ENCODE measurements at places on chromosomes 4 and X.

GRCh38 chr4:79047316-79047715 lies 108.1 kb upstream of the PAQR3 start:
- no peaks in the 10 kb centered on the region for H3K27me3 ChIP-seq
- no peak overlapping the region for H3K4me3 ChIP-seq
- H3K27ac ChIP-seq, result no peak overlapping the region
- no peaks in the 10 kb centered on the region for H3K4me1 ChIP-seq

- no peak overlapping the region for H3K27ac ChIP-seq
- no peaks in the 10 kb centered on the region for H3K27me3 ChIP-seq
- no peak overlapping the region for H3K4me3 ChIP-seq
- no peaks in the 10 kb centered on the region for H3K4me1 ChIP-seq
- H3K36me3 ChIP-seq, result no peaks in the 10 kb centered on the region
These were observed 42.1 kb upstream of the MAGEB10 start for GRCh38 chrX:27765718-27766117.

- no peaks in the 10 kb centered on the region for H3K27me3 ChIP-seq
- DNase-seq, result no peak
- H3K4me3 ChIP-seq, result no peak overlapping the region
- no peak overlapping the region for H3K27ac ChIP-seq
- H3K4me1 ChIP-seq, result no peaks in the 10 kb centered on the region
These were observed 178.5 kb downstream of the PAPSS1 start for GRCh38 chr4:107541511-107541910.

DNA sequence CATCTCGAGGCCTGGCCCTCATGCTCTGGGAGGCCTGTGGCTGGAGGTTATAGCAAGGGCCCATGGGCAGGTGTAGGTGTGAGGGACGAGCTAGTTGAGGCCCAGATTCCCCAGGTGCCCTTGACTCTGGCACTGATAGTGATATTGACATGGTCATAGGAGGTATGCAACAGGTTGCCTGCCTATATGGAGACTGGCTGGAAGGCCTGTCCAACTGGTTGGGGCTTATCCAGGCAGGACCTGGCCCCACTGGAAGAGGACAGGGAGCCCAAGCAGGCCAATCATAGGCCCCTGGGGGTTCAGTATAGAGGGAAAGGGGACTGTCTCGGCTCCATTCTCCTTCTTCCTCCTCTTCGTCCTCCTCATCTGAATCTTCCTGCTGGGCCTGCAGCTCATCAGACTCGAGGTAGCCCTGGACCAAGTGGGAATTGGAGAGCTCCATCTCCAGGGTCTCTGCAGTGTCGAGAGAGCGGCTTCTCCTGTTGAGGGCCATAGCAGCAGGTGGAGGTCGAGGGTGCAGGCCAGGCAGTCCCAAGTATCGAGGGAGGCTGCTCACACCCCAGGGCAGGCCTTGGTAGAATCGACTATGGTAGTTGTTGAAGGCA lies 15.3 kb downstream of the AMER1 start:
- H3K27me3 ChIP-seq, result no peaks in the 10 kb centered on the region
- no peak for DNase-seq
- H3K4me1 ChIP-seq, result peaks cover 14% of the 10 kb centered on the region
- H3K27ac ChIP-seq, result no peak overlapping the region

DNA sequence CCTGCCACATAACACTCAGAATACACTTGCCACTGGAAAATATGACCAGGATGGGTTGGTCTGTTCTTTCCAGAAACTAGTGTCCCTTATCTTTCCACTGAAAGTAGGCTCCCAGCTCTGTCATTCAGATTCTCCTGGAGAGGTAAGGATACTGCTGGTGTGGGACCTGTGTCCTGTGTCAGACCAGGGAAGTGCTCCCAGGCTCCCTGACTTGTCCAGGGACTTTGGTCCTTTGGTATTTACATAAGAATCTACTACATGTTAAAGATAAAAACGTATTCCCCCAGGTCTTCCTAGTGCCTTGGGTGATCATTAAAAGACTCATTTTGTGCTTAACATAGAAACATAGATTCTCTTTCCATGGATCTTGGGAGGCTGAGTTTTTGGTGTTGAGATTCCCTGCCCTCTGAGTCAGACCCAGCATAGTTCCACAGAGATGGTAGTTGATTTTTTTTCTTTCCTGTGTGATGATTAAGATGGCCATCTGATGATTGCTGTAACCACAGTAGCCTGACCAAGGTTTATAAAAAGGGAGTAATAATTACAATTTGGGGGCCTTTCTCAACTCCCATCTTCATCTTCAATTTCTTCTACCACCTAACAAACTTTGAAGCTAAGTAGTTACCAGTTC lies 159.8 kb upstream of the JADE1 start:
- DNase-seq, result no peak
- H3K4me3 ChIP-seq, result no peak overlapping the region
- no peaks in the 10 kb centered on the region for H3K4me1 ChIP-seq
- H3K27me3 ChIP-seq, result no peaks in the 10 kb centered on the region
- no peaks in the 10 kb centered on the region for H3K36me3 ChIP-seq

DNA sequence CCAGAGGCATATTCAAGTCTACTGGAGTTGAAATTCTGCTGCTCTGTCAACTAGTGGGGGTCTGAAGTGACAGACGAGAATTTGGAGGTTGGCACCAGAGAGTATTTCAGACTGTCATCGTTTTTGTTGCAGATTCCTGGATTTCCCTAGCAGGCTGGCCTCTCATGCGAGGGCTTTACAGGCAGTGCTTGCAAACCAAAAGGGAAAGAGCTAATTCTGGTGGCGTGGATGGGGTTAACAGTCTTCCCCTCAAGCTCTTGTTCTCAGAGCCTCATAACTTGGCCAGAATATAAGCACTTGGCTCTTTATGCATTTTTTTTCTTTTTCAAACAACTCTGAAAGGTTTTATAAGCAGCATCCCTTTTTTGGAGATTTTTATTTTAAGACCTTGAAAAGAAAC lies at the start of gene SPARCL1:
SPARCL1 (minus strand) TSS at position 190 of the 400 bp plus-strand sequence. CDS start 29,802 bp downstream, outside the sequence.
- DNase-seq, result peak; percentile 68
- peak within 1 kb of the TSS; percentile 87 for H3K27ac ChIP-seq
- H3K27me3 ChIP-seq, result no peaks in the 10 kb centered on the region
- peak within 1 kb of the TSS; percentile 35 for H3K4me3 ChIP-seq
- H3K4me1 ChIP-seq, result no peaks in the 10 kb centered on the region

DNA sequence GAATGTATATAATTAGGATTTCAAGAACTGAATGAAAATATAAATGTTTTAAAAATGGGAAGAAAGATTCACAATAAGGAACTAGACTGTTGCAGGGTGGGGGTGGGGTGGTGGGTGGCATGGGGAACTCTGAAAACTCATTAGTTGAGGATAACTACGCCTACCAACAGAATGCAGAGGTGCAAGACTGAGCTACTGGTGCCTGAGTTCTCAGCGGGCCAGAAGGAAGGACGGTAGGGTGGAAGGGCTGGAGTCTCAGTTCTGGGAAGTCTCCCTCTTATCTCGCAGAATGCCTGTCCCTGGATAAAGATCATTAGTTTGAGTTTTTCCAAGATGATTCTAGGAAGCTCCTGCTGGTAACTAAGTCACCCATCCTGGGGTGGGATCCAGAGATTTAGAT lies 1.3 kb upstream of the SOD3 start:
- H3K27ac ChIP-seq, result peak overlapping the region; percentile 77
- peak overlapping the region; percentile 46 for H3K4me3 ChIP-seq
- H3K36me3 ChIP-seq, result no peaks in the 10 kb centered on the region
- no peaks in the 10 kb centered on the region for H3K27me3 ChIP-seq

DNA sequence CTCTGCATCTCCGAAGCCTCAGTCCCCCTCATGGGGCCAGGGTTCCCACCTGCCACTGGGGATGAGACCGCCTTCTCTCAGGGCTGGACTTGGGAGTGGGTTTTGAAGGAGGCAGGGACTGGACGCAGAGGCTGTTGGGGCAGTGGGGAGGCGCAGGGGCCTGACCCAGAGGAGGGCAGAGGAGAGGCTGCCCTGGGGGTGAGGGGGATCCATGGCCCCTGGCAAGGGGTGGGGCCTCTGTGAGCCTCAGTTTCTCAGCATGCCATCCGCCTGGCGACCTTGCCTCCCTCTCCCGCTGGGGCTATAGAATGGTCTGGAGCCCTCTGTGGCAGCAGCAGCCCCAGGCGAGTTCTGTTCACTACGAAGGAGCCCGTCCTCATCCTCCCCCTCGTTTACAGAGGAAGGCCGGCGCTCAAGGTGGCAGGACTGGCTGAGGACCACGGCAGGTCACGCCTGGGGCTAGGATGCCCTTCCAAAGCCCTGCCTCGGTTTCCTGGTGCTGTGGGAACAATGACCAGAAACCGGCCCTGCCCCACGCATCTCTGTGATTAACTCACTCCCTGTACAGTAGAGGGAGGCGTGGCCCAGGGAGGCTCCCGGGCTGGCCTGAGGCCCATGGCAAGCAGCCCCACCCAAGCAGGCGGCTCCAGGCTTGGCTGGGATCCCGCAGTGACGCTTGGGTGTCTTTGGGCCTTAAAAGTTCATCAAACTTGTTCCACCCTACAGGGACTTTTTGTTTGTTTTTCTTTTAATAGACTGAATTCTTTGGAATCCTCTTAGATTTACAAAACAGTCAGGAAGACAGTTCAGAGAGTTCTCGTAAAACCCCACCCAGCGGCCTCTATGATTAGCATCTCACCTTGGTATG lies 16.0 kb upstream of the SH3TC1 start:
- no peaks in the 10 kb centered on the region for H3K36me3 ChIP-seq
- H3K27ac ChIP-seq, result peak overlapping the region; percentile 43
- H3K4me1 ChIP-seq, result peaks cover 43% of the 10 kb centered on the region
- H3K4me3 ChIP-seq, result no peak overlapping the region
- DNase-seq, result peak; percentile 90

DNA sequence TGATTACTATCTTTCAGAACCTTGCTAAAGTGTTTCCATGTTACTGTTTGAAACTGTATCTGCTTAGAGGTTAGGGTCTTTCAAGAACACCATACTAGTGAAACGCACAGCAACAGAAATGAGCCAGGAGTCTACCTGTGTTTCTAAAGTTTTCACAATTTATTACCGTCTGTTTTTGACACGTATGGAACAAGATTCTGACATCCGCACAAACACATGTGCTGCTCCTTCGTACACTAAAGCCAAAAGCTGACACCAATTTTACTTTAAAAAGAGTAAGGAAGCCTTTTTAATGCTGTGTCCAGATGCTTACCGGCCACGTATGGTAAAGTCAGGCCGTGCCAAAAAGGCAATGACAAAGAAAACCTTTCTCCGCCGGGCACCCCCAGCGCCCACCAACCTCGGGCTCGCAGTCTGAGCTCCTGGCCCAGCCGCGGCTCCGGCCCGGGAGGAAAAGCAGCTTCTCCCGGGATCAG lies 532 bp downstream of the RPS4X start:
- no peaks in the 10 kb centered on the region for H3K4me1 ChIP-seq
- peak overlapping the region; percentile 80 for H3K27ac ChIP-seq
- no peak for DNase-seq

GRCh38 chrX:85309717-85310116 lies 65.9 kb downstream of the ZNF711 start:
- DNase-seq, result no peak
- H3K27me3 ChIP-seq, result no peaks in the 10 kb centered on the region
- H3K4me3 ChIP-seq, result no peak overlapping the region
- no peaks in the 10 kb centered on the region for H3K4me1 ChIP-seq
- no peak overlapping the region for H3K27ac ChIP-seq

- no peak overlapping the region for H3K27ac ChIP-seq
- H3K27me3 ChIP-seq, result no peaks in the 10 kb centered on the region
- H3K4me3 ChIP-seq, result no peak overlapping the region
- peaks cover 5% of the 10 kb centered on the region for H3K4me1 ChIP-seq
These were observed 90.5 kb downstream of the ELOVL6 start for GRCh38 chr4:110107866-110108265.

DNA sequence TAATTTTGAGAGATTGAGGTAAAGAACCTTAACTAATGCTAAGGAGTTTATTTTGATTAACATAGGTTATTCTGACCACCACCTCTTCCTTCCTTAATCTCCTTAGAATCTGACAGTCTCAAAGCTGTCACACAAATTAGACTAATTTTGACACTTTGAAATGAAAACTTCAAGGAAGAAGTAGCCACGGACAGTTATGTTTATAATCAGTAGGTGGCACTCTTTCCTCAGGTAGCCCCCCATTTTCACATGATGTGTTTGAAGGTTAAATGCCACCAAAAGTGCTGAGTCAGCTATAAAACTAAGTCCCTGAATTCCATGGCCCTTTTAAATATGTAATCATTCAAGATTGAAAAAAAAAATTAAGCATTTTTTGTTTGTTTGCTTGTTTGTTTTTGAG lies 22.4 kb downstream of the TMEM33 start:
- H3K27ac ChIP-seq, result no peak overlapping the region
- peaks cover 23% of the 10 kb centered on the region for H3K36me3 ChIP-seq
- H3K4me1 ChIP-seq, result no peaks in the 10 kb centered on the region
- DNase-seq, result no peak
- H3K27me3 ChIP-seq, result no peaks in the 10 kb centered on the region

GRCh38 chr4:1544861-1545281 lies 138.6 kb upstream of the NKX1-1 start:
- H3K27me3 ChIP-seq, result no peaks in the 10 kb centered on the region
- H3K4me3 ChIP-seq, result no peak overlapping the region
- H3K4me1 ChIP-seq, result peaks cover 14% of the 10 kb centered on the region

GRCh38 chr4:151227731-151228130 lies 49.2 kb upstream of the PRSS48 start:
- peak overlapping the region; percentile 42 for H3K4me3 ChIP-seq
- H3K27me3 ChIP-seq, result no peaks in the 10 kb centered on the region
- H3K36me3 ChIP-seq, result no peaks in the 10 kb centered on the region
- DNase-seq, result peak; percentile 86

DNA sequence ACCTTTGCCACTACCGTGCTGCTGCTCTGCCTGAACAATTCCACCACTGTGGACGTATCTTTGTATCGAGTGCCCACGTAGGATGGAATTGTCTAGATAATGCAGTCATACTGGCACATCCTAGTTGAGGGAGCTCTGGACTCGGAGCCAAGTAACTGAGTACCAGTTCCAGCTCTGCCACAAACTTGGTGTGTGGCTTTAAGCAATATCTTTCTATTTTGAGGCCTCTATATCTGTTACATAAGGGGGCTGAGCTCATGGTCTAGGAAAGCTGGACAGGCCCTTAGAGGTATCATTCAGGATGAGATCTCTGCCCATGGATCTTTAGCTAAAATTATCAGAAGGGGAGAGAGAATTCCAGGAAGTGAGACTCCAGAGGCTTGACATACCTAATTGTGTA lies 12.4 kb downstream of the GABRE start:
- DNase-seq, result no peak
- H3K4me3 ChIP-seq, result no peak overlapping the region
- no peaks in the 10 kb centered on the region for H3K27me3 ChIP-seq
- peaks cover 6% of the 10 kb centered on the region for H3K36me3 ChIP-seq

- no peak overlapping the region for H3K4me3 ChIP-seq
- no peaks in the 10 kb centered on the region for H3K27me3 ChIP-seq
- peak overlapping the region; percentile 36 for H3K27ac ChIP-seq
- DNase-seq, result no peak
These were observed 21.8 kb downstream of the SPRY1 start for GRCh38 chr4:123418351-123418931.

GRCh38 chr4:144644368-144645101 lies 1.4 kb upstream of the HHIP start:
- peaks cover 22% of the 10 kb centered on the region for H3K4me1 ChIP-seq
- H3K27ac ChIP-seq, result no peak overlapping the region
- H3K27me3 ChIP-seq, result no peaks in the 10 kb centered on the region
- H3K4me3 ChIP-seq, result no peak overlapping the region
- no peaks in the 10 kb centered on the region for H3K36me3 ChIP-seq

- H3K36me3 ChIP-seq, result no peaks in the 10 kb centered on the region
- H3K4me1 ChIP-seq, result no peaks in the 10 kb centered on the region
- DNase-seq, result no peak
- no peak overlapping the region for H3K27ac ChIP-seq
These were observed 226.0 kb upstream of the MAB21L2 start for GRCh38 chr4:150355858-150356455.

- no peak overlapping the region for H3K4me3 ChIP-seq
- H3K27ac ChIP-seq, result no peak overlapping the region
- no peak for DNase-seq
- no peaks in the 10 kb centered on the region for H3K36me3 ChIP-seq
- H3K4me1 ChIP-seq, result no peaks in the 10 kb centered on the region
These were observed 68.3 kb upstream of the RBPJ start for GRCh38 chr4:26252349-26253025.

All from right atrium auricular region (tissue), 2 donors.